ENCODE measurements at places on chromosomes 7 and 10. TPM values are rescaled to one million over a fixed set of nuclear protein-coding genes. Genes with fewer than 3 reads are reported as not detected.

- DNase-seq, result no peak
Measured at GRCh38 chr10:44581996-44582395, 197.1 kb upstream of the CXCL12 start.

DNA sequence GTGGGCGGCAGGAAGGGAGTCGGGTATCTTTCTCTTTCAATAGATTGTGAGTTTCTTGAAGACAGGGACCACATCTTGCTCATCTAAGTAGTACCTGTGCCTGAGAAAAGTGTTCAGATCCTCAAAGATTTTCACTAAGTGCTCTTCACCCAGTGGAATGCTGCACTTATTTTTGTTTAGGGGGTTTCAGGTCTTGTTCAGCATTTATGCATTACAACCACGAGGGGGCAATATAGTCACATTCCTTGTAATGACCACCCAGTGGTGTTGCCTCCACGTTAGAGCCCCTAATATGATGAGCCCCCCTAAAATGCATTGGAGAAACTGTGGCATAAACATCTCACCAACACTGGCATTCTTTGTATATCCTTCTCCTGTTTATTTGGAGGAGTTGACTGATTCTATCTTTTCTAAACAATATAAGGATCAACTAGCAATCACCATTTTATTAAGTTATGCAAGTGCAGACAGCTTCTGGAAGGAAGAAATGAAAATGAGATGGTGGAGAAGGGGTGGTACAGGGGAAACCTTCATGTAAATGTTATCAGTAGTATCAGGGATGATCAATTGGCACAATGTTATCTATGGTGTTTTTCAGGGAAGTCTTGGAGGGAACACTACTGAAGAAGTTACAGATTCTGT is 3.1 kb upstream of the PAPSS2 start:
- no peak for DNase-seq

- no peak for DNase-seq
Measured at GRCh38 chr10:110864662-110865140, 7.0 kb upstream of the PDCD4 start.

DNA sequence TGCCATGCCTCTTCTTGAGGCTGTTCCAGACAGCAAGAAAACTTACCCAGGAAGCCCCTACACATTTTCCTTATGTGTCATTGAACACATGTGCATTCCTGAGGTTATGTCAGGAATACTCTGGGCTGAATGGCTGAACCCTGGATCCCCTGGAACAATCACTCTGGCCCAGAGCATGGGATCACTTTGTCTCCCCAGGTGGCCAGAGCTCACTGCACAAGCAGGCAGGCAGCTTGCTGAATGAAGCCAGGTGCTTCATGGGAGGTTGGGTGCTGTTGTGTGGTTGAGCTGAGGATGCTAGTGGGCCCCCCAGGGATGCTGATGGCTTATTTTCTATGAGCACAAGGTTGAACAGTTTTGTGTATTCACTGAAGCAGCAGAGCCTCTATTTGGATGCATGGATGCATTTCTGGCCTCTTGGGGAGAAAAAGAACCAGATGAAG is 54.7 kb upstream of the NPTX2 start:
- DNase-seq, result no peak

GRCh38 chr10:80253266-80253962 is 36.0 kb downstream of the MAT1A start:
- no peak for DNase-seq

DNA sequence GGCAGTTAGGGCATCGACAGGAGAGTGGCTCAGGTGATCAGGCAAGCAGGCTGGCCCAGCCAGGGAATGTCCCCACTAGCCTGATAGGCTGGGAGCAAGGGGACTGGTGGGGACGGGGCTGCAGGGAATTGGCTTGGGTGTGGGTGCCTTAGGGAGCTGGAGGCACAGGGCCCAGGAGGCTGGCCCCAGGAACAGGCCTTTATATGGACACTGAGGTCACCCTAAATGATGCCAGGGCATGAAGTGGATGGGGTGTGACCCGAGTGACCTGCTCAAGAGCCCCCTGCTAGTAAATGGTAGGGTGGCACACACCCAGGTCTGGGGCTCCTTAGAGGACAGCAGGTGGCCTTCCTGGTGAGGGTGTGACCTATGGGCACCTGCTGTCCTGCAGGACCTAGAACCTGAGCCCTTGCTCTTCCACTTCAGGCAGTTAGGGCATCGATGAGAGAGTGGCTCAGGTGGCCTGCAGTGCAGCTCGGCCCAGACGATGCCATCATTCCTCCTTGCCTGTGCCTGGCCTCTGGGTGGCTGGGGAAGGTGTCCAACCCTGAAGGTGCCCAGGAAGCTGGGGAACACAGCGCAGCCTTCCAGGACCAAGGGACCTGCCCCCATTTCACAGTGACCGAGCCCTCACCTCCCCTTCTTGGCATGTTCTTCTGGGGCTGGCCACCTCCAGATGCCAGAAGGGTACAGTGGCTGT is 51.7 kb upstream of the LEP start:
- DNase-seq, result no peak

GRCh38 chr7:35988105-35988504 is 164.9 kb upstream of the EEPD1 start:
- DNase-seq, result no peak

DNA sequence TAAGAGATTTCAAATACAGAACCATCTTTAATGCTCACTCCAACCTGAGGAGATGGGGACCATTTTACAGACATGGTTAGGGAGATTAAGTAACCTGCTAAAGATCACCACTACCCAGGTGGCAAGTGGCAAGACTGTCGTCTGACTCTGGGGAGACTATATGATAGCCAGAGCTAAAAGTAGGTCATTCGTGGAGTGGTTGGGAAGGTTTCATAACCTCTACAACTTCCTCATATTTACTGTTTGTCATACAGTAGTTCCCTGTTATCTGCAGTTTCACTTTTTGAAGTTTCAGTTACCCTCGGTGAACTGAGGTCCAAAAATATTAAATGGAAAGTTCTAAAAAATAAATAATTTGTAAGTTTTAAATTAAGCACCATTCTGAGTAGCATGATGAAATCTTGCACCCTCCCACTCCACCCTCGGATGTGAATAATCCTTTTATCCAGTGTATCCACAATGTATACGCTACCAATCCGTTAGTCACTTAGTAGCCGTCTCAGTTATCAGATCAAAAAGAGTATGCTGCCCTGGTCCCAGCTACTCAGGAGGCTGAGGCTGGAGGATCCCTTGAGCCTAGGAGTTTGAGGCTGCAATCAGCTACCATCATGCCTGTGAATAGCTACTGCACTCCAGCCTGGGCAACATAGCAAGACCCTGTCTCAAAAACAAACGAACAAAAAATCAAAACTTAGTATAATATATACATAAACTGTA is 14.9 kb upstream of the LGI1 start:
- DNase-seq, result no peak

The TAC1 gene
- total RNA-seq, result 5.9 TPM

The RGS10 gene
- 30.0 TPM for total RNA-seq

The UBTD1 gene
- 8.1 TPM for total RNA-seq

The HMX3 gene
- not detected for total RNA-seq

The AKR1C8 gene
- total RNA-seq, result 0.94 TPM

The NPFFR1 gene
- 4.8 TPM for total RNA-seq

All from sciatic nerve (tissue), 2 donors.